Head of caudate nucleus (tissue), 42 donors: ENCODE measurements at places on chromosomes 3 and 15.

DNA sequence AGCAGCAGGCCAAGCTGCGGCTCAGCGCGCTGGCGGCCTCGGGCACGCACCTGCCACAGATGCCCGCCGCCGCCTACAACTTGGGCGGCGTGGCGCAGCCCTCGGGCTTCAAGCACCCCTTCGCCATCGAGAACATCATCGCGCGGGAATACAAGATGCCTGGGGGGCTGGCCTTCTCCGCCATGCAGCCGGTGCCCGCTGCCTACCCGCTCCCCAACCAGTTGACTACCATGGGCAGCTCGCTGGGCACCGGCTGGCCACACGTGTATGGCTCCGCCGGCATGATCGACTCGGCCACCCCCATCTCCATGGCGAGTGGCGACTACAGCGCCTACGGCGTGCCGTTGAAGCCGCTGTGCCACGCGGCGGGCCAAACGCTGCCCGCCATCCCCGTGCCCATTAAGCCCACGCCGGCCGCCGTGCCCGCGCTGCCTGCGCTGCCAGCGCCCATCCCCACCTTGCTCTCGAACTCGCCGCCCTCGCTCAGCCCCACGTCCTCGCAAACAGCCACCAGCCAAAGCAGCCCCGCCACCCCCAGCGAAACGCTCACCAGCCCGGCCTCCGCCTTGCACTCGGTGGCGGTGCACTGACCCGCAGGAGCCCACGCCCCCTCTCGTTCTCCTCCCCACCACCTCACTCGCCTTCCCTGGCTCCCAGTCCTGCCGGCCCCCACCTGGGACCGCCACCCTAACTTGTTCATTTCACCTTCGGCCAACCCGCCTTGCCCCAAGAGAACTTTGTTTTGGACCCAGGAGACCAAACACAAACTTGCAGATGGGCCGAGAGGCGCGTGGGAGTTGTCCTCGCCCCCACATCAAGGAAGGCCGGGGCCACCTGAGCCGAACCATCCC is 1.5 kb downstream of the FOXB1 start:
- no peak for DNase-seq

- DNase-seq: no peak
These were observed 152.9 kb upstream of the LPP start for GRCh38 chr3:188001093-188001492.

DNA sequence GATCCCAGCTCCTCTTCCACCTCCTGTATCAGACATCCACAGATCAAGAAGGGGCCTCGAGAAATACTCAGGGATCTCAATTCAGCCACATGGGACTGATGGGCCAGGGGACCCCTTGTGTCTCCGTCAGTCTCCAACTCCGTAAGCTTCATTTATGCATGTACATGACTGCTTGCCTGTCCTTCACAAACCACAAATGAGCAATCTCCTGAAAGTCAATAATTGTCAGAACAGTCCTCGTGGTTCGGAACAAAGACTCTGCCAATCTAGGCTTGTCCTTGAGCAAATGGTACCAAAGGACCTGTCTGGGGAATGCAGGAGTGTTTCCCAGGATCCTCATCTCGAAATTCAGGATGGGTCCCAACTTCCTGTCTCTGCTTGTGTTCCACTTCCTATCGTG is 20.8 kb downstream of the SLC12A8 start:
- DNase-seq: no peak

DNA sequence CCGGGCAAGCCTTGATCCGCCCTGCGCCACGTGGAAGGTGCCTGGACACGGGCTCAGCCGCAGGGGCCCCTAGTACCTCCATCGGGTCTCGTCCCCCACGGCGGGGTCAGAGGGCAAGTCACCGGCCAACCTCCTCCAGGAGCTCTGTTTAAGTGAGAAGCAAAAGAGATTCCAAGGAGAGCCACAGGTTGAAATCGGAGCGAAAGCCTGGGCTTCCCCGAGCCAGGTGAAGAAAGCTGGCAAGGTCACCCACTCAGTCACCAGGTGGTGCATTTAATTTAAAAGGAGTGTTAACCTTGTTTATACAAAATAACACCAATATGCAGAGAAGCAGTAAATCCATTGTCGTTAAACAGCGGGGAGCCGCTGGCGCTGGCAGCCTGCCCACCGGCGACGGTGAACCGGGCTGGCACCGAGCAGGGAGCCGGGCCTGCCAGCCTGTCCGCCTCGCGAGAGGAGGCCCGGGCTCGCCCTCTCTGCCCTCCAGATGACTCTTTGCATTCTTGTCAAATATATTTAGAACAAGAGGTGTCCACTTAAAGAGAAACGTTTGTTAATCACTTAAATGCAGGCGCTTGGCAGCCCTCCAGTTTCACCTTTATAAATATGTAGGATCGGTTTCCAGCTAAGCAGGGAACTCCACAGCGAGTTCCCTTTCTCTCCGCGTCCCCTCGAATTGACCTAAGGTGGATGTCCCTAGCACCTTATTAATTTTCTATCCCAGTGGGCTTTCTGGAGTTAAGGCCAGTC is 277.3 kb upstream of the NR2F2 start:
- no peak for DNase-seq

DNA sequence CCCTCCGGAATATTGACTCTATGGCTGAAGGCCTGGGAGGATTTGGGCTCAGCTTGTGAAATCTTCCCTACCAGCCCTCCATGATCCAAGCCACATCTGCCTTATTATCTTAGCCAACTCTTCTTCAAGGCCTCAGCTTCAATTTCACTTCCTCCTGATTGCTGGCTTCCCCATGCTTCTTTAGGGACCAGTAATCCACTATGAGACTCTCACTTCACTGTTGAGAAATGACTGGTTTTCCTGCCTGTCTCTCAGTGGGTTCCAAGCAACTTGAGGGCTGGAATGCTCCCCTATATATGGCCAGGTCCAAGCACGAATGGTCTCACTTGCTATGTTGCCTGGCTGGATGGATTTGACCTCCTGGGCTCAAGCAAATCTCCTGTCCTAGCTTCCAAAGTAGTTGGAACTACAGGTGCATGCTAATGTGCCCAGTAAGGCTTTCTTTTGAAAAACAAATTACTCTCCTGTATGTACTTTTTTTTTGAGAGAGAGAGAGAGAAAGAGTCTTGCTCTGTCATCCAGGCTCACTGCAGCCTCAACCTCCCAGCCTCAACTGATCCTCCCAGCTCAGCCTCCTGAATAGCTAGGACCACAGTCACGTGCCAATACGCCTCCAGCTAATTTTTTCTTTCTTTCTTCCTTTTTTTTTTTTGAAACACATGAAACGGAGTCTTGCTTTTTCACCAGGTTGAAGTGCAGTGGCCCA is 7.9 kb upstream of the PIK3CB start:
- DNase-seq: no peak

DNA sequence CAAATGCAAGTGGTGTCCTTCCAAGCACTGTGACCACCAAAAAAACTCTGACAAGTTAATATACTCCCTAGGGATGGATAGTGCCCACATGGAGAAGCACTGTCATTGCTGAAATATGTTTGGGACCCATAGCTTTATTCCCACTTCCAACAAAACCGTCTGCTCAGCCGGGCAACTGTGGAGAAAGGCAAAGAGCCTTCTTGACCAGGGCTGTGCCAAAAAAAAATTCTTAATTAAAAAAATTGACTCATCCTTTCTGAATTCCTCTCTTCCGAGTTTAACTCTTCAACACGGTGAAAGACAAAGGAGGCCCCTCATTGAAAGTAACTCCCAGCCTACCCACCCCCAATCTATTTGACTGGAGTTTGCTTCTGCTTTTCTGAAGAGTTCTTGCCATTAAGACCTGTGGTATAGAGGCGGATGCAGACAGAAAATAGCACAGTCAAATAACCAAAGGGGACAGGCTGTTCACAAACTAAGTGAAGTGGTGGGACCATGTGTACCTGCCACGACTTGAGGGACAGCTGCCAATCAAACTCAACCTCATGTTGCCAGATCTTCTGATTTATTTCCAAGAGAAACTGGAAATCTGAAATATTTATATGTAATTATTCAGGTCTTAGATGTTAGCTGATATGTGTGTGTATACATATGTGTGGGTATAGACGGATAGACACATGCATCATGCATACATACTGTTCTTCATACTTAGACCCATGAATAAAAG is 135.4 kb upstream of the PFN2 start:
- DNase-seq: no peak

DNA sequence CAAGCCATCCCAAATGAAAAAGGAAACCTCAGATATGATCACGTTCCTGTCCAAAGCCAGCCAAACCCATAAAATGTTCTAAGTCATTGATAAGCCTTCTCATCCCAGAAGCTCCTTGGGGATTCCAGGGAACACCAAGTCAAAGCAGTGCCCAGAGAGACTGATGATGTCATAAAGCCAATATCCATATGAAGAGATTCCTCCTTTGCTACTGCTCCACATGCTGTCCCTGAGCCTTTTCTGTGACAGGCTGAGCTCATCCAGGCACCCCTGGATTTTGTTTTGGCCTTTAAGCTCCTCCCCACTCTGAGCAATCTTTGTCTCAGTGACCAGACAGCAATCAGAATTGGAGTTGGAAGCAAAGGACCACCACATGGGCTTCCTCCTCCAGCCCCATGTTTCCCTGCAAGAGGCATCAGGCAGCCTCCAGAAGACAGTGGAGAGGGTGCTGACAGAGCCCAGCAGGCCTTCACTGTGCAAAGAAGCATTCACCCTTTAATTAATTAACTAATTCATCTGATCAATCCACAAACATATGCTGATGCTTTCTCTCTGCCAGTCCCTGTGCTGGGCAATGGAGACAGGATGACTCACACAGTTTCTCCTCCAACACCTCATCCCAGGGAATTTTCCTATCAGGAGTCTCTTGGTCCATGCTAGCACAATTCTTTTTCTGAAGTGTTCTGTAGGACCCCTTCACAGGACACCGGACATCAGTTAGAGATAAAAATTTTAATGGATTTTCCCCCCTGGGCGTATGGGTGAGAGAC is 25.0 kb downstream of the MEX3B start:
- DNase-seq: no peak
